ENCODE measurements at places on chromosomes 6 and 20.

- H3K4me1 ChIP-seq = no peaks in the 10 kb centered on the region
- H3K27ac ChIP-seq = no peak overlapping the region
- DNase-seq = no peak
- H3K36me3 ChIP-seq = no peaks in the 10 kb centered on the region
These were observed 545.1 kb upstream of the GJE1 start for GRCh38 chr6:141587482-141588266.

DNA sequence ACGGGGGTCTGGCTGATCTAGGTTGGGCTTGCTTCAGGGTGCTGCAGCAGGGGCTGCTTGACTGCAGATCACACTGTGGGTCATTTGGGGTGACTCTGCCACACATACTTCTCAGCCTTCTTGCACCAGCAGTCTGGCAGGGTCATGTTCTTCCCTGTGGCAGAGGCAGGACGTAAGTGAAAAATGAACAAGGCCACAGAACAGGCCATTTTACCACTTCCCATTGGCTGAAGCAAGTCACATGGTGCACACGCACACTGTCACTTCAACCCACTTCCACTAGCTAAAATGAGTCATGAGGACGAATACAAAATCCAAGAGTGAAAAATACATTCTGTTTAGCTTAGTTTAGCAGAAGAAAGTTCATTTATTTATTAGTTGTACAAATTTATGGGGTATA, 168.6 kb upstream of the GGTLC1 start:
- H3K4me1 ChIP-seq = no peaks in the 10 kb centered on the region
- no peak overlapping the region for H3K27ac ChIP-seq
- DNase-seq = no peak
- no peak overlapping the region for H3K4me3 ChIP-seq

DNA sequence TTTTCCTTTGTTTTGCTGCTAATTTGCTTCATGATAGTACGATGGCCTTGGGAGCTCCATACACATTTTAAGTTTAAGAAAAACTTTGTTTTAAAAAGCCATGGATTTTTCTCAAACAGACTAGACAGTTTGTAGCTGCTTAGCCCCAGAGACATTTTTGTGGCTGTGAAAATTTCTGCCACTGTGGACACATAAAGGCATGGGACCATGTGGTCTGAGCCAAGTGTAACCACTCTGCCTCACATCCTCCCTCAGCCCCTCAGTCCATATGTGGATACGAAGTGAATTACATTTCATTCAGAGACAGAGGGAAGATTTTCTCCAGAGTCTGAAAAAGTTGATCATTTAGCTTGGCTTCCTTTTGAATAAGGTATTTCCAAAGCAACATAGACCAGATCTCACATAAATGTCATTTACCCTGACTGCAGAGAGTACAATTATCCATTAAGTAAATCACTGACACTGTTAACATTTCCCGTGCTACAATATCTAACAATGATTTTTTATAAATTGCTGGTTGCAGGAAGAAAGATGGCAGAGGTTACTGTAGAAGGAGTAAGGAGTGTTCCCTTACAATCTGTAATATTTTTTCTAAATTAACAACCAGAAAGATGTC, 87.4 kb downstream of the GJA1 start:
- H3K4me1 ChIP-seq = no peaks in the 10 kb centered on the region
- H3K27me3 ChIP-seq = no peaks in the 10 kb centered on the region
- H3K4me3 ChIP-seq = no peak overlapping the region

DNA sequence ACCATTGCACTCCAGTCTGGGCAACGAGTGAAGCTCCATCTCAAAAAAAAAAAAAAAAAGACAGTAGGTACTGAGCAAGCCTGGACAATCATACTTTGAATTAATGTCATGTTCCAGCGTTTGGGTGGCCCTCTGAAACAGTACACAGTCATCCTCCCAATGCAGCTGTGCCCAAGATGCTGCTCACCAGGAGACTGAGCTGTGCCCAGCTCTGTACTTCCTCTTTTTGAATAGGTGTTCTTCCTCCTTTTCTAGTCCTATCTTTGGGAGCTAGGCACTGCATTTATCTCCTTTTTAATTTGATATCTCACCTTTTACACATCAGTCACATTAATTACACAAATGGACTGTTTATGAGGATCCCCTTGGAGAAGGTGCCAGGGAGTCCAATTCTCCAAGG, 101.5 kb downstream of the RPP40 start:
- H3K4me3 ChIP-seq = no peak overlapping the region
- H3K27me3 ChIP-seq = no peaks in the 10 kb centered on the region
- no peaks in the 10 kb centered on the region for H3K4me1 ChIP-seq
- no peak for DNase-seq
- H3K27ac ChIP-seq = no peak overlapping the region
